Activated naive CD8-positive, alpha-beta T cell treated with anti-CD3 and anti-CD28 coated beads, Interleukin-2, amount 10 ng/mL, durations not matched to agents 7 days and 5 days (primary cell): ENCODE measurements at places on chromosomes 1 and 21.

- H3K27ac ChIP-seq = no peak overlapping the region
- H3K4me1 ChIP-seq = no peaks in the 10 kb centered on the region
- no peak for DNase-seq
- no peaks in the 10 kb centered on the region for H3K27me3 ChIP-seq
- no peaks in the 10 kb centered on the region for H3K36me3 ChIP-seq
- no peak overlapping the region for H3K4me3 ChIP-seq
These were observed 57.4 kb upstream of the RGS18 start for GRCh38 chr1:192100686-192101468.

DNA sequence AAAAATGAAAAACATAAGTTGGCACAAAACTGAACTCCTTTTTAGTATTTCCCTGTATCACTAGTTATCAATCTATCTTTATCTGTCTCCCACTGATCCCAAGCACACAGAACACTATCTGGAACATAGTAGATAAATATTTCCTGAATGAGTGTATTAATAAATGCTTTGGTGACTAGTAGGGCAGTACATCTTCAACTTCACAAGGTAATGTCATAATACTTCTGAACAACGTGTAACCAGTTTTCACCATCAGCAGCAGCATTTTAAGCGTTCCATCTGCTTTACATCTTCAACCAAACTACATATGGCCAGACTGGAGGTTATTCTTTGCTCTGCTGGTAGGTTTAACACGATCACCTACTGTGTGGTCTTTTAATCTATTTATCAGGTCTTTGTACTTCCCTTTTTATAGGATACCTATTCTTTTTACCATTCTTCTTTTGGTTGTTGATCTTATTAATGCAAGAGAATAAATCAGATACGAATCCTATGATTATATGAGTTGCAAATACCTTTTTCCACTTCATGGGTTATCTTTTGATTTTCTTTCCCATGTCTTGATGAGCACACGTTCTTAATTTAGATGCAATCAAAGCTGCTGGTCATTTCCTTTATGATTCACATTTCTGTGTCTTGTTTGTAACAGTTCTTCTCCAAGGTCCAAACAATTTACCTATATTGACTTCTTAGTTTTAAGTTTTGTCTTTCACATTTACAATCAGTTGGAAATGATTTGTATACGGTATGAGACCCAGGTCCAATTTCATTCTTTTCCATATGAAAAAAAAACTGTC lies 16.3 kb downstream of the GPBP1L1 start:
- no peak overlapping the region for H3K27ac ChIP-seq
- no peaks in the 10 kb centered on the region for H3K27me3 ChIP-seq
- H3K36me3 ChIP-seq = peaks cover 23% of the 10 kb centered on the region
- DNase-seq = no peak
- H3K4me1 ChIP-seq = peaks cover 7% of the 10 kb centered on the region

DNA sequence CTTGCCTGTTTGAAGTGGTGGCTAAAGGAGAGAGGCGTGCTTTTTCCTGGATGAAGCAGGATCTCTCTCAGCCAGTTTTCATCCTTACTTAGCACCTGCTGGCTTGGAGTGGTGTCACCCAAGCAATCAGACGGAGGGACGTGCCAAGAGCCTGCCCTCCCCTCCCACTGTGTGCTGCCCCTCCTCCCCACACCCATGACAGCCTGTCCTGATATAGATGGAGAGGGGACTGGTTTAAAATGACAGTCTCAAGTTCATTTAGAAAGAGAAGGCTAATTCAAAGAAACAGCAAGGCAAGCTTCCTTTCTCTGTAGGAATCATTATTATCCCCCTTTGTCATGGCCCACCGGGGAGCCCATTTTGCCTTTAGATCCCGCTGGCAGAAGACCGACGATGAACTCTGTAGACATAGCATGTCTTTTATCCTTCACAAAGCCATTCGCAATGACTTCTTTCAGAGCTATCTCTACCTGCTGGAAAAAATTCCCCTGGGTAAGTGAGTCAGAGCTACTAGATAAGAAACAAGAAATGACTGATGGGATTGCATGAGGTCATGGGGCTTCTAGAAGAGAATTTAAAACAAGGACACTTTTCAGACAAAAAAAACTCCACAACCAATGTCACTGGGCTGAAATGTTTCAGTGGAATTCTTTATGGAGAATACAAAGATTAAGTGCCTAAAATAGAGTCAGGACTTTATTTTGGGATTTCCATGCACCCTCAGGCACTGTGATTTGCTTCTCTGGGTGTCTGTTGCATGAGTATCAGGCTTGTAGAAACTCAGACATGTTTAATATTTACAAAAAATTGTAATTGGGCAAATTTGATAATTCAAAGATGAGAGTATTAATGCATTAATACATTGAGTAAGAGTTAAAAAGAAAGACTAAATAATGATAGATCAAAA lies at the start of gene NTMT2:
TSS of gene NTMT2 (plus strand) at position 190 of the 907 bp plus-strand sequence. CDS start at position 339, 149 bp downstream.
- no peak for DNase-seq
- no peak within 1 kb of the TSS for H3K4me3 ChIP-seq
- no peak within 1 kb of the TSS for H3K27ac ChIP-seq
- peaks cover 3% of the 10 kb centered on the region for H3K4me1 ChIP-seq
- peaks cover 3% of the 10 kb centered on the region for H3K27me3 ChIP-seq

DNA sequence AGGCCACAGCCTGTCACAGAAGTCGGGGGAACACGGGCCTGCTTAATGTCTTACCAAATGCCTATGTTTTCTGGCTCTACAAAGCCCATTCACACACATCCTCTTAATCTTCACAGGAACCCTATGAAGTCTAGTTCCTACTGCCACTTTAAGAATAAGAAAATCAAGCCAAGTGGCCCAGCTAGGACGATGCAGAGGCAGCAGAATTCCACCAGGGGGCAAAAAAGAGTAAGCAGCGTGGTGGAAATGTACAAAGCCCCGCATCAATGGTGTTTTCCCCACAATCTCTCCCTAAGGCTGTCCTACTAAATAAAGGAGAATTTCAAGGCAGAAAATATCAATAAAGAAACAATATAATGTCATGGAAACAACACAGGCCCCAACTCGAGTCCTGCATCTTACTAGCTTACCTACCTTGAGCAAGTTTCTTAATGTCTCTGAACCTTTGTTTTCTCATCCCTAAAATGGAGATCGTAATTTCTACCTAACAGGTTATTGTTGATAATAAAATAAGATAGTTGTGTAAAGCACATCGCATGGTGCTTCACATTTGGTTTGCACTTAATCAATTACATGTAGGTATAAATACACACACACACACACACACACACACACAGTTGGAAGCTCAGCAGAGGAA lies 21.4 kb downstream of the SEC16B start:
- H3K36me3 ChIP-seq = no peaks in the 10 kb centered on the region
- no peak for DNase-seq
- H3K27me3 ChIP-seq = peaks cover 2% of the 10 kb centered on the region
- H3K27ac ChIP-seq = no peak overlapping the region

GRCh38 chr1:169466259-169467230 lies 19.2 kb downstream of the SLC19A2 start:
- H3K27ac ChIP-seq = no peak overlapping the region
- no peaks in the 10 kb centered on the region for H3K4me1 ChIP-seq
- H3K36me3 ChIP-seq = peaks cover 6% of the 10 kb centered on the region
- H3K4me3 ChIP-seq = no peak overlapping the region
- H3K27me3 ChIP-seq = no peaks in the 10 kb centered on the region
- no peak for DNase-seq

- H3K4me1 ChIP-seq = no peaks in the 10 kb centered on the region
- H3K27me3 ChIP-seq = peaks cover 2% of the 10 kb centered on the region
- H3K36me3 ChIP-seq = no peaks in the 10 kb centered on the region
- peak; percentile 69 for DNase-seq
These were observed 8.6 kb upstream of the ACTRT2 start for GRCh38 chr1:3012456-3013291.
